ENCODE measurements at places on chromosomes 1 and 21. TPM values are rescaled to one million over a fixed set of nuclear protein-coding genes. Genes with fewer than 3 reads are reported as not detected.

DNA sequence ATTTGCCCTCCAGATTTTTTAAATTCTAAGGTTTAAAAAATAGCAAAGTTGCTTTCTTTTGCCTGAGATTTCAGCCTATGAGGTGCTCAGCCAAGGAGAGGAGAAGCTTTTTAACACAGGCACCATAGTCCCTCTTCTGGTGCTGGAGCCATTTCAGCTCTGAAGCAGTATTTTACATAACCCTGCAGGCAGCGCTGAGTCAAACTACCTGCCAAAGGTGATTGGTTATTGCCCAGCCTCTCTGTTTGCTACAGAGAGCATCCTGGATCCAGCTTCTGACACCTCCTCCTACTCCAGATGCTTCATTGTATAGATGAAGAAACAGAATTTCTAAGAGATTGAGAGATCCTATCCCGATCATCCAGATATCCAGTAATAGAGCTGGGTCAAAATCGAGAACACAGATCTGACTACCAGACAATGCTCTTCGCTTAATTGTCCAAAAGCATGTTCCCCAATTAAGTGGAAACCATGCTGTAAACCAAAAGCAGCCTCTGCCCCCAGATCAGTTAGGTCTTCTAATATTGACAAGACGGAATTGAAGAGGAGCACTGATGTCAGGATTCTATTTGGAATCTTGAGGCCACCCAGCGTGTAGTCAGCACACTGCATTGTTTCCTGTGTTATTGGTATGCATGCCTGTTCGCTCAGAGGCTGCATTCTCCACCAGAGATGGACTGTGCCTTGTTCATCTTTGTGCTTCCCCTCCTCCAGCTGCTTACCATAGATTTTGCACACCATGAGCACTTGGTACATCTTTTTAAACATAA is 22.1 kb downstream of the RGS8 start:
- no peak for DNase-seq

GRCh38 chr1:165228111-165228655 is 128.3 kb downstream of the LMX1A start:
- no peak for DNase-seq

DNA sequence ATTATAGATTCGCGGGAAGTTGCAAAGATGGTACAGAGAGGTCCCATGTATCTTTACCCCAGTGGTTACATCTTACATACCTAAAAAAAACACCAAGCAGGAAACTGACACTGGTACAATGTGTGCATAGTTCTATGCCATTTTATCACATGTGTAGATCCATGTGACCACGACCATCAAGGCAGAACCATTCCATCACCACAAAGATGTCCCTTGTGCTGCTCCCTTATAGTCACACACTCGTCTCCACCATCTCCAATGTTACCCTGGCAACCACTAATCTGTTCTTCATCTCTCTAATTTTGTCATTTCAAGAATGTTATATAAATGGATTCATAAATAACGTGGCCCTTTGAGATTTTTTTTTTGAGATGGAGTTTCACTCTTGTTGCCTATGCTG is 156.9 kb upstream of the MAGI3 start:
- no peak for DNase-seq

GRCh38 chr1:36223381-36223995 is 755 bp upstream of the THRAP3 start:
- DNase-seq: peak; percentile 88

DNA sequence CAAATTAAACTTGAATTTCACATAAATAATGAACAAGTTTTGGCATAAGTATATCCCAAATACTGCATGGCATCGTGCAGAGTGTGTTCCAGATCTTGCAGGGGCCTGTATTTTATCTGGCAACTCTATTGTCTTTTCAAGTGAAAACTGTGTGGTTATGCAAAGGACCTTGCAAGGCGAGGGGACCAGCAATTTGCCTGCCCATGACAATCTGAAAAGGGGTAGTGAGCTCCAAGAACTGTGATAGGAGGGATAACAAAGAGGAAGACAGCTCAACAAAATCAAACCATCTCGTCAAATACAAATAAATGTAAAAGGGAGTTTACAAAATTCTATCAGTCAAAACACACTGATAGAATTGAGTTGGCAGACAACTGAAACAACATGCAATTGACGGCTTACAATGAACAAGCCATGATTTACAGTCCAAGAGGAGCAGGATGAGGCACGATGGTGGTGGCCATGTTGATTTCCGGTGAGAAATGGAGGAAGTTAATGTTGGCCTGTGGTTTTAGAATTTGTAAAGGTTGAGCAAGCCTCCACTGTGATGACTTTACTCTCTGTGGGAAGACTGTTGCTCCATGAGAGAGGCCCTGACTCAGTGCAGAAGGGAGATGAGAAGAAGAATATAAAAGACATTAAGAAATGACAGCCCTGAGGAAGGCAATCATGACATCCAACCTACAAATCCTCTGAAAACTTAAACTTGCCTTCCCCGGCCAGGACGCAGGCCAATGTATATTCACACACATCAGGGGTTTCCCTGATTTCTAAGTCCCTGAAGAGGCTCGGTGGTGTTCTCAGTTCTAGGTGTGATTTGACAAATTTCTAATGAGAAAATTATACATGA is 132.2 kb downstream of the ADSS2 start:
- DNase-seq: peak; percentile 21

GRCh38 chr21:44568667-44569556 is 4.6 kb upstream of the KRTAP10-4 start:
- DNase-seq: no peak

DNA sequence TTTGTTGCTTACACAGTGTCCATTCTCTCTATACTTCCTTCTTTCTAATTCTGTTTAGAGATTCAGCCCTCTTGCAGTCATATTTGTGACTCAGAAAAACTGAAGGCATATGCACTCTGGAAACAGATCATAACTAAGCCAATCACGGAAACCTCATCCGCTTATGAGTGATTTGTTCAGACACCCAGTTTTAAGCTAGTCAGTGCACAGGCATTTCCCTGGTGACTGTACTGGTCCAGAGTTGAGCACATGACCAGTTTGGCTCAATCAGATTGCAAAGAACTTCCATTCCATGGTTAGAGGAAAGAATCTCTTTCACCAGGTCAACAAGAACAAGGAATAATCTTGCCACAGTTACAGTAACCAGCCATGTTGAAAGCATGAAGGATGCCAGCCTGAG is 69.2 kb upstream of the SGIP1 start:
- no peak for DNase-seq

GRCh38 chr1:145985502-145986439 is 10.6 kb downstream of the TXNIP start:
- peak; percentile 85 for DNase-seq

DNA sequence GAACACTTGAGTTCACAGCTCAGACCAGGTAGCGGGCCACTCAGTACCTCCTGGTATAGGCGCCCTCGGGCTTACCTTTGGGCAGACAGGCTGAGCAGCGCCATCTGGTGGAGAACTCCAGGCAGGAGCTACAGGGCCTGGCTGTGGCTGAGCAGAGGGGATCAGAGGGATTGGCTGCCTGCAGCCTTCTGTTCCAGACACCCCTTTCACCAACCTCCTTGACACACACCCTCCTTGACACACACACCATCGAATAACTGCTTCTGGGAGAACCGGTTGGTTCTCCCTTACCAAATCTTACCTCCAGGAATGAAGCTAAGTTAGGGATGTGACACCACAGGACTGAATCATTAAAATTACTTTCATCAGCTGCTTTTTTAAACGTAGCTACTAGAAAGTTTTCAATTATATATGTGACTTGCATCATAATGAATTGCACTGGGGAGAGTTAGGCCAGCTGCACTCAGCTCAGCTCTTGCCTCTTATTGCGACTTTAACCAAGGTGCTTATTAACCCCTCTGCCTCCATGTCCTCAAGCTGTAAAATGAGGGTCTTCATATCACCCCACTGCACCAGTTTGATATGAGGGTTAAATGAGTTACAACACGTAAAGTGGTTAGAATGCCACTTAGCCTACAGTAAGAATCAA is 6.6 kb downstream of the LIN28A start:
- DNase-seq: peak; percentile 28

GRCh38 chr21:33801424-33802405 is 113.9 kb downstream of the ATP5PO start:
- no peak for DNase-seq

- peak; percentile 79 for DNase-seq
These were observed at the start of gene CDKN2C for GRCh38 chr1:50969611-50970508. Gene CDKN2C (plus strand): TSS chr1:50970245. CDS start chr1:50970369, 124 bp downstream.

GRCh38 chr1:36572906-36573305 is 90.2 kb upstream of the CSF3R start:
- DNase-seq: no peak

DNA sequence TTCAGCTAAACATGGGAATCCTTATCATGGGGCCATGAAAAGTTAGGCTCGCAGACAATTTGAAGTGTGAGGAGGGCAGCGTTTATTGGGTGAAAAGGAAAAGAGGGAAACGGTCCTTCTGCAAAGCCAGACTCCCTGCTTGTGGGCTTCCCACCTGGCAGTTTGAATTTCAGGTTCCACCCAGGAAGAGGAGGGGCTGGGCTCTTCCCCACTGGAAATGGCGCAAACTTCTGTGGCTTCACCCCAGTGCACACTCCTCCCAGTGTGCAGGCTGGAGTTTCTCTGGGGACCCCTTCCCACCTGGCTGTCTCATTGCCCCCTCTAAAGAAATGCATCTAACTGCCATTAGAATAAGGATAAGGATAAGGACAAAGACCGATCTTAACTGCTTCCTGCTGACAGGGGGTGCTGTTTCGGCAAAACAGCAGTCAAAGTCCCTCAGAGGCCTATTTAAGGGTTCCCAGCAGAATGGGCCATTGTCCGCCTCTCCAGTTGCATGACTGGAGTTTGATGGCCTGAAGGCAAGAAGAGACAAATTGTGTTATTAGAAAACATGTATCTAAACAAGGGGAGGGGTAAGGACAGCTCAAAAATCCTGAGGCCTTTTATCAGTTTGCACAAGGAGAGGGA is 20.4 kb downstream of the AIM2 start:
- DNase-seq: no peak

Gene ADAM30
- not detected for polyA plus RNA-seq

Gene ZNF436
- 45.4 TPM for polyA plus RNA-seq

Gene S100A12
- not detected for polyA plus RNA-seq

Gene MRPL55
- polyA plus RNA-seq: 26.7 TPM

Gene TDRD5
- not detected for polyA plus RNA-seq

Gene POLR3GL
- polyA plus RNA-seq: 36.8 TPM
